Stimulated activated CD8-positive, alpha-beta memory T cell treated with anti-CD3 and anti-CD28 coated beads, Interleukin-4, amount 100 ng/mL, for 1 hour (primary cell): ENCODE measurements at places on chromosomes 7 and 10.

DNA sequence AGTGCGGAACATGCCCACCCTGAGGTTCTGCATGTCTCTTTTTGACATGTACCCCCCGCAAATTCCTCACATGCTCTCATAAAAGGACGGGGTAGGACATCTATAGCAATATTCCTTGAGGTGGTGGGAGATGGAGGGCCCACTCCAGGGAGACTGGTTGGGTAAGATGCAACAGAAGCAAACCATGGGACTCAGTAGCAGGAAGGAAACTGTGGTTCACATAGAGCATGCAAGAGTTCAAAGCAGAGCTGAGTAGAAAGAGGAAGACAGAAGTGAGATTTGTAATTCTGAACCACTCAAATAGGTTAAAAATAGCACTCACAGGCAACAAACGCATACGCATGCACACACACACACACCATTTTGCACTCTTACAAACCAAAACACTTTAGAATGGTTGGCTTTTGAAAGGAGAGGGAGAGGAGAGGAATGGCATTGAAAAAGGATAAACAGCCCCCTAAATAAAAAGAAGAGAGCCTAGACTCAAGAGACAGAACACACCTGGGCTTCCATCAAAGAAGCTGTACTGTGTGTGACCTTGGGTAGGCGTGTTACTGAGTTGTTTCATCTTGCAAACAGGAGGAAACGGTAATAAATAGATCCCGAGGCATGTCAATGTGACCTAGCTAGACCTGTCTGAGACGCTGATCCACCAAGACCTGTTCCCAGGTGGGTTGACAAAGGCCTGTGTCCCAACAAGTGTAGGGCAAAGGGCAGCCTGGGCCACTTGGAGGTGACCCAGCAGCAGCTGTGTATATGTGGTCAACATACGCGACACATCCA, 77.6 kb upstream of the LRRC4 start:
- DNase-seq = no peak

DNA sequence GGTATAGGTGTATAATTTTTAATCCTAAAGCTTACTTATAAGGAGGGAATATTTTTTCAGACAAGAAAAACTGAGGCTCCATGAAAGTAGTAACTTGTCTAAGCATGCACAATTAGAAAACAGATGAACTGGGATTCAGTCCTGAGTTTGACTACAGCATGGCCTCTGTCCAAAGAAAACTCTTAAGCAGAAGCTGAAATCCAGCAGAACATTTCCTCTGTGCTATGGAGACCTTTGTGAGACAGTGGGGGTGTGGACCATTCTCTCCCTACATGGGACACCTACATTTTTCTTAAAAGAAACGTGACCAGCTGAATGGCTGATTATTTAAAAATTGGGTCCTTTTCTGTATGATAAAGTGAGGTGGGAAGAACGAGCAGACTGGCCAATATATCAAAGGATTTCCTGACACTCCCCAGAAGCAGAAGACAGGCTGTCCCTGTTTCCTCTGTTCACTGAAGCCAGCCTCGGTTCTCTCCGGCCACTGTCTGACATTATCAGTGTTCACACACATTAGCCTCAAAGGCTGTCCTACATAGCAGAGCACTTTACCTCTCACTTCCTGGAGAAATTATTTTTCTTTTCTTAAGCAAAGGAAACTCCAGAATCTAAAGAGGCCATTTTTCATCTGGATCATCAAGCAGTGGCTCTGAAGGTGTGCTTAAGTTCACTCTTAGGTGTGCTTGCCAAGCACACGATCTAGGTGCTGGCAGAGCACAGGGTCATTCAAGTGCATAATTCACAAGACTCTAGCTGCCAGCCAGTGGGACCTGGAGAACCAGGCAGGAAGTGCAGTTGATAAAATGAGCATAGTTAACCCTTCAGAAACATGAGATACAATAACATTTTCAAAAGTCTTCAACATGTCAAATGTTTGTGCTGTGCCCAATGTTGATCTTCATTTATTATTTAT, 40.4 kb upstream of the KIAA1217 start:
- DNase-seq = no peak

DNA sequence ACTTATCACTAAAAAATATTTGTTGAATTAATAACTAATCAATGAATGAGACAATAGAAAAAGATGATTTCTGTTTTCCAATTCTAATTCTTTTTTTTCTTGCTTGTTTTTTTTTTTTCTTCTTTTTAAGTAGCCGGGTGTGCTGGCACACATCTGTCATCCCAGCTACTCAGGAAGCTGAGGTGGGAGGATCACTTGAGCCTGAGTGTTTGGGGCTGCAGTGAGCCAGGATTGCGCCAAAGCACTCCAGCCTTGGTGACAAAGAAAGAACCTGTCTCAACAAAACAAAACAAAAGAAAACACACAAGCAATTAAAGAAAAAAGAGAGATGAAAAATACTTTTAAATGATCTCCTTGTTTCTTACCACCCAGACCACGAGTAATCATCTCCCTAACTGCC, 1109.3 kb downstream of the REEP3 start:
- no peak for DNase-seq

GRCh38 chr10:77160679-77161078, 476.9 kb downstream of the KCNMA1 start:
- no peak for DNase-seq

- DNase-seq = no peak
These were observed 18.2 kb downstream of the MYOF start for GRCh38 chr10:93463723-93464476.

DNA sequence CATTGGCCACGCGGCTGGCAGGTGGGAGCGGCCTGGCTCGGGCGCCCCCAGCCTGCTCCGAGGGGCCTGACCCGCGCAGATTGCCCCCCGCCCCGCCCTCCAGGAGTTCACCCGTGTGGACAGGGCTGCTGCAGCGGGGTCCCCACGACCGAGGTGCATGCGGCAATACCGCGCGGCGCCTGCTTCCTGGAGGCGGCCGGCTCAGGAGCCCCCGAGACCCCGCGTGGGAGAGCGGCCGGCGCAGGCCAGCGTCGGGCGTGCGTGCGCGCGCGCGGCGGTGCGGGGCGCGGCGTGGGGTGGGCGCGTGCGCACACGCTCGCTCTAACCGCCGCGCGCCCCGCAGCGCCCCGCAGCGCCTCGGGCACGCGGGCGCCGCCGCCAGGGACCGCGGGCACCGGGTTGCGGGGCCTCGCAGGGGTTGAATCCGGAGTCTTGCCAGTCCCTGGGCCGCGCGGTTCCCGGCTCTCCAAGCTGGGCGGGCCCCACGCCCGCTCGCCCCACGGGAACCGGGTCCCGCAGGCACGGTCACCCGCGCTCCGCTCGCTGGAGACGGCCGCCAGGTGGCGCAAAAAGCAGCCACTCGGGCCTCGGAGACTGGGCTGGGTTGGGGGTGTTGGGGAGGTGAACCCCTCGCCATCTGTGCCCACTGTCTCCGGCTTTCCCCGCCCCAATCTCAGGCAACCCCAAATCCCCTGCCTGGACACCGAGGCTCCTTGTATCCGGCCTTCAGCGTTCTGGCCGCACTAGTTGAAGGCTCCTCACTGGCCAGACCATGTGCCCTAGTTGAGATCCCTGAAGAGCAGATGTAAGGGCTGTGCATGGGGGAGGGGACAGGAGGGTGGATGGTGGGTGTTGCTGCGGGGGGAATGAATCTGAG, 1.3 kb upstream of the ACHE start:
- no peak for DNase-seq

DNA sequence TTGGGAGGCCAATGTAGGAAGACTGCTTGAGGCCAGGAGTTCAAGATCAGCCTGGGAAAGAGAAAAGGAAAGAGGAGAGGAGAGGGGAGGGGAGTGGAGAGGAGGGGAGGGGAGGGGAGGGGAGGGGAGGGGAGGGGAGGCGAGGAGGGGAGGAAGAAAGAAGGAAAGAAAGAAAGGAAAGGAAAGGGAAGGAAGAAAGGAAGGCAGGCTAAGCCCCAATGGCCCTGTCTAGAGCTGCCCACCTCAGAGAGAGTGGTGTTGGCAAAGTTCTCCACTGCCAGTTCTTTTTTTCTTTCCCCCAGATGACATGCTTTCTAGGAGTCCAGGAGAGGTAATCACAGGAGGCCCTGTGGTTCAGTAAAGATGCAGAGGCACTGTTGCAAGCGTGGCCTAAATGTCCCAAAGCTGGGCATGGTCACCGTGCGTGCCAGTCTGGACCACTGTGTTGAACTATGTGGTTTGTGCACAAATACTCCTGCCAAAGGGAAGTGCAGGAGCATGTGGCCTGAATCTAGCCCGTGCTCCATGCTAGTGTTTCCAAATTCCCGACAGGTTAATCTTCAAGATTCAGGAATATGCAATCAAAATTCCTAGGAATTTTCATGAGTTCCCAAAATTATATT, 39.7 kb downstream of the ODAD2 start:
- no peak for DNase-seq

DNA sequence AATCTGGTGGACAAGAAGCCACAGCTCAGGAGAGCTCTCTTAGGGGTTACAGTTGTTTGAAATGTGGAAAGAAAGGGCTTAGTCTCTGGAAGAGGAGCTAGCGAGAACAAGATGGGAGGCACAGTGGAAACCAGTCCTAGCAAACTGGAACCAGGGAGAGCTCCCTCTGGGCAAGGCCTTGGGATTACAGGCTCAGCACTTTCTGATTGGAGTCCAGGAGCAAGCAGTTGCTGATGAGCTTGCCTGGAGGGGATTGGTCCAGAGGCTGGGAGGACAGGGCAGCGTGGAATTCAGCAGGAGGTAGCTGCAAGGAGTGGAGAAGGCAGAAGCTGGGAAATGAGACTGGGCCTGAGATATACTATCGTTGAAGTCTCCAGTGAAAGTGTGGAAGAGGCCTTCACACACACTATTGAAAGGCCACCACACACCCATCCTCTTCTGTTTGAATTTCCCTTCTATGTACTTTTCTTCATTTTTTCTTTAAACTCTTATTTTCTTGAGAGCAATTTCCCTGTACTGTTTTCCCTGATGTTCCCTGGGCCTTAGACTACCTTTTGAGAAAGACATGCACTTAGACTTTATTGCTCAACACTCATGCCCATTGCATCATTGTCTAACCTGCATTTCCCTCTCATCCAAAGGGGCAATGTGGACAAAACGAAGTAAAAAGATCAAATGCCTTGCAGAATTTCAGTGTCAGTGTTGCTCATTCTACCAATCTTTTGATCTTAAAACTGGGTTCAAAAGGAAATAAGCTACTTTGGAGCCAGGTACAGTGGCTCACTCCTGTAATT, 57.8 kb upstream of the LANCL2 start:
- no peak for DNase-seq

DNA sequence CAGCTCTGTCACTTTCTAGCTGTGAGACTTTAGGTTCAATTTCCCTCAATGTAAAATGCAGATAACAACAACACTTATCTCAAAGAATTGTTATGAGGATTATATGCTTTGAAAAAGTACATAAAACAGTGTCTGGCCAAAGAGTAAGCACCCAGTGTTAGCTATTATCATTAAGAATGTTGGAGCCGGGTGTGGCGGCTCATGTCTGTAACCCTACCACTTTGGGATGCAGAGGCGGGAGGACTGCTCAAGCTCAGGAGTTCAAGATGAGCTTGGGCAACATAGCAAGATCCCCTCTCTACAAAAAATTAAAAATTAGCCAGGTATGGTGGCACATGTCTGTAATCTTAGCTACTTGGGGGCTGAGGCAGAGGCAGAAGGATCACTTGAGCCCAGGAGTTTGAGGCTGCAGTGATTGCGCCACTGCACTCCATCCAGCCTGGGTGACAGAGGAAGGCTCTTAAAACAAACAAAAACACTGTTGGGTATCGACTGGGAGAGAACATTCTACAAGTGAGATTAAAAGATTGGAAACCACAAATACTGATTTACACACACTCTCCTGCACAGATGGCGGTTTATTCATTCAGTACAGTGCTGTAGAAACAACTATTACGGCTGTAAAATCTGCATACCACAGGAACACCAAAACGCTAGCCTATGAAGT, 107.3 kb downstream of the PROSER2 start:
- no peak for DNase-seq

DNA sequence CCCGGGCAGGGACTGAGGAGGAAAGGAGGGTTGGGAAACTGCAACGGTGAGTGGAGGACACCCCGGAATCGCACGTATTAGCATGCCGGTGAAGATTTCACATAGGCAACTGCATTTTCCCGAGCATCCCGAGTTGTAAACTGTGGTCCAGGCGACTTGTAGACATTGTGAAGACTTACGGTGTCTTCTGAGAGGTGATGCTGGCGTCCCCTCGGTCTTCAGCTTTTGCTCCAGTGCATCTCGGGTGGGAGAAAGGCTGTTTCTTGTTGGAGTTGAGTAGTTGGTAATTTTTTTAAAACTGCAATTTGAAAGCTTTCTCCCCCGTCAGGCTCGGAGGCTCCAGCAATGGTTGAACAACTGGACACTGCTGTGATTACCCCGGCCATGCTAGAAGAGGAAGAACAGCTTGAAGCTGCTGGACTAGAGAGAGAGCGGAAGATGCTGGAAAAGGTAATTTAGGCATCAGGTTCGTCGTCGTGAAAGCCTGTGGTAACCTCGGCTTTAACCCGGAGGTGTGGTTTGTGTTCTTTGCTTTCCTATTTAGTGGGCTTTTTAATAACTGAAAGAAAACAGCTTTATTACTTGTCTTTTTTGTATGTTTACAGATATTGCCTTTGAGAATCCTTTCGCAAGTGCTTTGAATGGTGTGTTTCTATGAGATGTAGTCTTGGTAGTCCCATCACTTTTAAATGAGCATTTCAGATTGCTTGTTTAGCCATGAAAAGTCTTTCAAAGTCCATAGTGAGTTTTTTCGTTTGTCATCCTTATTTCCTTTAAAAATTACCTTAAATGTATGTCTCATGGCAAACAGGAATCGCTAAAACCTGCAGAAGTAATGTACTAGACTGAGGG, 687 bp downstream of the HELLS start:
- DNase-seq = no peak

GRCh38 chr7:100433276-100433591, 3.1 kb downstream of the PPP1R35 start:
- DNase-seq = no peak

DNA sequence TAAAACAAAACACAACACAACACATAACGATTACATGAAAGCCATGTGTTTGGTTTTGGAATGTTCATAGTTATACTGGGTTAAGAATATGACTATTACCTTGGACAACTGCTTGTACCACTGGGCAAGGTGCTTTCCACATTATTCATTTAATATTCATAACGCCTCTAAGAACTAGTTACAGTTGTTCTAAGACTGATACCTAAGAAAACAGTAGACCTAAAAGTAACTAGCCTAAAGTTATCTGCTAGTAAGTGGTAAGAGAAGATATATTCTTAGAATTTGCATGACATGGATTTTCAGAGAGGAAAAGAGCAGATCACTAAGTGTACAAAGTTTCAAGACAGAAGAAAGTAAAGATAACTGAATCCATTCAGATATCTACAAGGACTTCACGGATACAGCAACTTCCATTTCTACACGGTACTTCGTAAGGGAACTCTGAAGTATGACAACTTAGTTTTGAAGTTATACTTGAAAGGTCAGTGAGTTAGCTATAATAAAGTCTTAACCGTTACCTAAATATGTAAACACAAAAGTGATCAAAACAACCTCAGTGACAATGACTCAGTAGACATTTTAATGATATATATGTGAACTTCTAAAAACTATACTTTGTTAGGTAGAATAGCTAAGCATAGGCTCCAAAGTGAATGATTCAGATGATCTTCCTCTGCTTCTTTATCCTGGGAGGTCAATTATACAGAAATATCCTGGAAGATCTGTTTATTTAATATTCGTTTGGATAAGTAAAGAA, 65.1 kb downstream of the MINDY3 start:
- DNase-seq = no peak
